Fibroblast of skin of right quadriceps (primary cell): ENCODE measurements at places on chromosomes 5 and 9.

DNA sequence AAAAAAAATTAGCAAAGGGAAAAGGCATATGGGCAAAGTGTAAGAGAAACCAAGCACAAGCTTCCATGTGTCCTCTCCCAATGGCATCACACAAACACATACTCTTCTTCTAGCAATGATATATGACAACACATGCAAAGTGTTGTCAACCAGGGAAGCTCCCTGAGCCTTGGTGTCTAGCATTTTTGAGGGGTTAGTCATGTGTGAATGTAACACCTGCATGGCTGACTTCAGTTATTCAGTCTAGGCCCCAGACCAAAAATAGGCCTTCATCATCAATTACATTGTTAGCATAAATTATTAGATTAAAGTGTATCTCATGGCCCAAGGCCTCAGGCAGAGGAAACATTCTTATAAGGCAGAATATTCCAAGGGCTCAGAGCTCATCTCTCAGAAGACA is 450.0 kb downstream of the TLE1 start:
- DNase-seq, result no peak

GRCh38 chr9:129320575-129321285 is 142.7 kb upstream of the IER5L start:
- DNase-seq, result peak; percentile 94

DNA sequence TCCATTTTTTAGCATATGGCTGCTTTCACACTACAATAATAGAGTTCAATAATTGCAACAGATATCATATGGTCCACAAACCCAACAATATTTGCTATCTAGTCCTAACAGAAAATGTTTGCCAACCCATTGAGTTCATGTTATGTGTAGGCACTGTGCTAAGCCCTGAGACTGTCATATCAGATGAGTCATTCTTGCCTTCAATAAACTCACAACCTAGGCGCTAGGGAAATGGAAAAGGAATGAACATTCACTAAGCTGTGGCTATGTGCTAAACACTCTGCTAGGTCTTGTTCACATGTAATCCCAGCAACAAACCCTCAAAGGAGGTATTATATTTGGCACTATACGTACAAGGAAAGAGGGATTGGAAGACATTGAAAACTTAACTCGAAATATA is 8.4 kb upstream of the TIMD4 start:
- no peak for DNase-seq

GRCh38 chr5:6430418-6431028 is 18.1 kb upstream of the UBE2QL1 start:
- no peak for DNase-seq

DNA sequence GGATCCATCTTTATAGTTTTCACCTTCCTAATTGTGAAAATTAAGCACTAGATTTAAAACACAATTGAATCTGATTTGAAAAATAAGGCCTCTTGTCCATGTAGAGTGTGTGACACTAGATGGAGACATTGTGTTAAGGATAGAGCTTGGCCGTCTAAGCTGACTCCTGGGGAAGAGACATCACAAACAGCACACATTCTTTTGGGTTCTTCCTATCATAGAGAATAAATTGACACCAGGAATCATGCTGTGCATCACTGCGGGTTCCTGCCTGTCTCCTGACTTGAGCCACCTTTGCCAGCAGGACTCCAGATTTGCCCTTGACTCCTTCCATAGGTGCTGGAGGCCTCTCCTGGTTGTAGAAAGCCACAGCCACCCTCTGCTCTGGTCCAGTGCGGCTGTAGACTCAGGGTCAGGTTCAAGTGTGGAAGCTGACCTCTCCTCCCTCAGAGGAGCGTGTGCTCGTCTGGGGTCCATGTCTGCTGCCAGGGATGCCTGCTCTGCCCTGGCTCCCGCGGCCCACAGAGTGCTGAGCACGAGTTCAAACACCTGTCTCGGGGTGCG is 11.2 kb downstream of the ROPN1L start:
- peak; percentile 84 for DNase-seq

- peak; percentile 34 for DNase-seq
Observed at GRCh38 chr5:171386861-171387344, 746 bp upstream of the NPM1 start.

GRCh38 chr5:14039063-14039462 is 94.6 kb upstream of the DNAH5 start:
- DNase-seq, result peak; percentile 39

DNA sequence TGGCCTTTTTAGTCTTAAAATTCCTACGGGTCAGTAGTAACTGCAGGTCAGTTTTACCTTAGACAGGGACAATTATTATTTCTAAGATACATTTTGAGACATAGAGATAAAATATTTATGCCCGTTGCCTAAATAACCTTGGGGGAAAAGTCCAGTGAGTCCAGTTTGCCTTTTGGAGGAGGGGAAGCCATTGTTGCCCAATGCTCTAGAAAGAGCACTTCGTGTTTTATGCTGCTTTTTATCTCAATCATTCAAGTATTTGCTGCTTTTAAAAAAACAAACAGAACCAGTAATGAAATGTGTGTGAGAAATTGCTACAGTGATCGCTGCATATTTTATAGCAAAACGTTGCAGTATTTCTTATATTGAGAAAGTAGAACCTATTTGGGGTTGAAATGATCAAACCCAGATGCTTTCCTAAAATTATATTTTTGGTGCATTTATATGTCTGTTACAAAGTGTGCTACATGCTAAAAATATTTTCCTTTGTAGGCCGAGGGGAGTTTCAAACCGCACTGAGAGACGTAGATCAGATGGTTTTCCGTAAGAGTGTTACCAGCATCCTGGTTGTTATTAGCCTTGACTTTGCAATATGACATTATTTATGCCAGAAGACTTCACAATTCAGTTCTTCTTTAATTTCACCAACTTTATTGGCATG is 266.8 kb downstream of the AOPEP start:
- peak; percentile 86 for DNase-seq

- no peak for DNase-seq
Observed at GRCh38 chr5:50727149-50727496, 60.7 kb downstream of the PARP8 start.

GRCh38 chr9:34139477-34140146 is 13.1 kb upstream of the DCAF12 start:
- peak; percentile 73 for DNase-seq

DNA sequence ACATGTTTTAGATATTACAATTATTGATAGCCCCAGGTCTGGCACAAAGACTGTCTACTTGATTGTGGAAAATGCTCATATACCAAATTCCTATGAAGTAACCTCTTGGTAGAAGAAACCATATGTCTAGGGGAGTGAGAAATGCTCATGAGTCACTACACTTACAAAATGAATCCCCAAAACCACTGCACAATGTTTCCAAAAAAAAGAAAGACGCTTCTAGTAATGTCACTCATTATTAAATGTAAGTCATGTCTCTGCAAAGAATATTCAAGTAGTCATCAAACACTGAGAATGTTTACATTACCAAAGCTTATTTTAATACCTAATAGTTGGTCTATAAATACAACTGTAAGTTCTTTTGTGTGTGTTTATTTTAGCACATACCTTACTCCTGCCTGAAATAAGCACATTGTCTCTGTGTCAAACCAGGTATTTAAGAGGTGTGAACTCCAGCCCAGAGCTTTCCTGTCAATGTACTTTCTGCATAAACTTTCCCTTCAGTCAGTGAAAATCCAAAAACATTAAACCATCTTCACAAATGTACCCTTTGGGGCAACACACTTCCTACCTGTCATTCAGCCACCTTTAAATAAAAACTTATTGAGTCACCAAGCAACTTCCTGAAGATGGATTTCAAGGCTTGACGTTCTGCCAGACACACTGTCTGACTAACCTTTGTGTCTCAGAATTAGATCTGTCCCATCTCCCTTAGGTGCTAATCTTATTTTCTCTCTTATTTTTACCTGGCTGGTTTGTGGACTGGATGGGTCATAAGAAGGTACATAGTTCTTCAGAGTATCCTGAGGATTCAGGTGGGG is 194.0 kb downstream of the NFIB start:
- peak; percentile 70 for DNase-seq

DNA sequence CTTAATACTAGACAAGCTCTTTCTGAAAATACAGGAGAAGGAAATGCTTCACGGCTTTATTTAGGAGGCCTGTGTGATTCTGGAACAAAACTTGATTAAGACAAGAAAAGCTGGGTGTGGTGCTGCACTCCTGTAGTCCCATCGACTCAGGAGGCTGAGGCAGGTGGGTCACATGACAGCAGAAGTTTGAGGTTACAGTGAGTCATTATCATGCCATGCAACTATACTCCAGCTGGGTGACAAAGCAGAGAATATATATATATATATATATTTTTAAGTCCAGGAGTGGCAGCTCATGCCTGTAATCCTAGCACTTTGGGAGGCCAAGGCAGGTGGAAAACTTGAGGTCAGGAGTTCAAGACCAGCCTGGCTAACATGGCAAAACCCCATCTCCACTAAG is 33.1 kb upstream of the SPIN1 start:
- DNase-seq, result no peak

DNA sequence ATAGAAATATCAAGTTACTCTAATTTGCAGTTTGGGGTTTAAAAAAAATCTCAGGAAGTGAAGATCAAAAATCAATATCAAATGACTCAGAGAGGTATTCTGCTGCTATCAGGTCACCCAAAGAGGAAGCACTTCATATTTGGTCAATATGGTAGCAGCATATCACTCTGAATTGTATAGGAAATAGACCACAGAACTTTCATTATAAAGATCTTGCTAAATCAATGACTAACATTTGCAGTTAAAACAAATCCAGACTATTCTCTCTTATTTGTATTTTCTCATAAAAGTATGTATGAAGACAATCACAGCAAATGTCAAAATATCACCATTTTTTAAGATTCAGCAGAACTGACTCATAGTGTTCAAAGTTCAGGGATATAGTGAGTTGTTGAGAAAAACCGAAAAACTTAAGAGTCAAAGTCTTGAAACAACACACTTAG is 105.8 kb upstream of the PCSK1 start:
- DNase-seq, result peak; percentile 41

DNA sequence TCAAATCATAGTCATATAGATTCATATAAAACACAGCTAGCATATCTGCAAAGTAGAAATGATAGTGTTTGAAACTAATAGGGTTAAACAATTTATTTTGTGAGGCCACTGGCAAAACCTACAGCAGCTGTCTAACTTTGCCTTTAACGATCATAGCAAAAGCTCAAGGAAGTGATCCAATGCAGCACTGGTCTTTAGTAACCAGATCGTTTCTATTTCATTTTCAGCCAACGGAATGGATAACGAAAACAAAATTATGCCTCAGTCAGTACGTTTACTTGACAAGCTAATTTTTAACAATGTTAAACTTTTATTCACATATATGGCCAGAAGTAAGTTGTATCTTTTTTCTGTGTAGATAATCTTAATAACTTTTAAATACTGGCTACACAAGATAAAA is 17.7 kb downstream of the MLLT3 start:
- no peak for DNase-seq

DNA sequence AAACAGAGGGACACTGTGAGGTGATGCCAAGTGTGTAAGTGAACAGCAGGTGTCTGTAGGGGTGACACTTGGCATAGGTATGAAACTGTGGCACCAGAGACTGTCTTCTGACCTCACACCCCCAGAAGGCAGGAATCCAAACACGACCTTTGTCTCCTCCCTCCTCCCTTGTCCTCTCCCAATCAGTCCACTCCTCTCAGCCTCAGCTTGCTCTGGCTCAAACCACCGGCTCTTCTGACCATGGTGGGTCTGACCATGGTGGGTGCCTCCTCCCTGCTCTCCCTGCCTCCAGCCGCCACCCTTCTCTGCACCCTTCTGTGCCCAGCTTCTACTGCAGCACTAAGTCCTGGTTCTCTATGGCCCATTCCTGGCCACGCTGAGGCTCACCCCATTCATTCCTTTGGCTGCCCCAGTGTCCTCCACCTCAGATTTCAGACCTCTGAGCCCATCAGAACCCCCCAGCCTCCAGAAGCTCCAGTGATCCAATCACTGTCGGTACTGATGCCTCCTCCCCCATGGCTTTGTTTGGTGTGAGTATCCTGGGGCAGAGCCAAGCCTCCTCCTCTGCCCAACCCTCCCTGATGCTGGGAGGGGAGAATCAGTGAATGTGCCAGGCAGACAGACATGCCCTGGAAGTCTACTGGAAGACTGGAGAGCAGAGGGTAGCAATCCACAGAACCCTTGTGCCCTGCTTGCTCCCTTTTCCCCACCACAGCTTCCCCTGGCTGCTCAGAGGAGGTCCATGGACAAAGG is 1.7 kb upstream of the ARID3C start:
- DNase-seq, result no peak

DNA sequence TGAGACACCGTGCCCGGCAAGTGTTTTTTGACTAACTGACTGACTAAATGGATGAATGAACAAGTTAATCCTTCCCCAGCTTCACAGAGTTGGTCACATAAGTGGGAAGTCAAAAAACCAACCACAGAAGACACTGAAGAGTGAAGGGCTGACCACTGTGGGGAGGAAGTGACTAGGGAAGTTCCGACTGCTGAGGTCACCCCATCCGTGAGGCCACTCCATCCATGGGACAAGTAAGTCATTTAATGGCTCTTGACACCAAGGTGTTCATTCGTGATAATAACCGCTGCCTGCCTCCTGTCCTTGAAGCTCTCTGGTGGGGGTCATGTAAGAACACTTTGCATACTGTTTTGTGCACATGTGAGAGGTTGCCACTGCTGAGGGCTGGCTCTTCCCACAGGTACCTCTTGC is 22.2 kb upstream of the CXCL14 start:
- no peak for DNase-seq

GRCh38 chr5:2562036-2562435 is 189.4 kb downstream of the IRX2 start:
- no peak for DNase-seq

DNA sequence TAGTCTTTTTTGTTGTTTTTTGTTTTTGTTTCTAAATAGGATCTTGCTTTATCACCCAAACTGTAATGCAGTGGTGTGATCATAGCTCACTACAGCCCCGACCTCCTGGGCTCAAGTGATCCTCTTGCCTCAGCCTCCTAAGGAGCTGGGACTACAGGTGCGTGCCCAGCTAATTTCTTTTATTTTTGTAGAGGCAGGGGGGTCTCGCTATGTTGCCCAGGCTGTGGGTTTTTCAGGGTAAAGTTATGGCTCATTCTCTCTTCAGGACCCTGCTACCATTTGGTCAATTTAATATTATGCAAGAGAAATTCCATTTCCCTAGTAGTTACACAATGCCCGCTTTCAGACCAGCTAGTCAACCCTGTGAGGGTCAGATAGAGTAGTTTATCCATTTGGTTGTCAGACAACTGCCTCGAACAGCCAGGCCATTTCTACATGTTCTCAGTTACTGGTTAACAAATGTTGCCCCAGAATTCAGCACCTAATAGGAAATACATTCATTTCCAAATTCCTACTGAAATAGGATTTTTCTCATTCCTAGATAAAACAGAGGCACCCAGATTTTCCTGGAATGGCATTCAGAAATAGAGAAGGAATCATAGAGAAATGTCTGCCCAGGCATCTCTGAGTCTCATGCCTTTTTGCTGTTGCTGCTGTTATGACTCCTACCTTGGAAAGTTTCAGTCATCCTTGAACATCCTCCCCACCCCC is 6.4 kb upstream of the GLIS3 start:
- DNase-seq, result peak; percentile 71

DNA sequence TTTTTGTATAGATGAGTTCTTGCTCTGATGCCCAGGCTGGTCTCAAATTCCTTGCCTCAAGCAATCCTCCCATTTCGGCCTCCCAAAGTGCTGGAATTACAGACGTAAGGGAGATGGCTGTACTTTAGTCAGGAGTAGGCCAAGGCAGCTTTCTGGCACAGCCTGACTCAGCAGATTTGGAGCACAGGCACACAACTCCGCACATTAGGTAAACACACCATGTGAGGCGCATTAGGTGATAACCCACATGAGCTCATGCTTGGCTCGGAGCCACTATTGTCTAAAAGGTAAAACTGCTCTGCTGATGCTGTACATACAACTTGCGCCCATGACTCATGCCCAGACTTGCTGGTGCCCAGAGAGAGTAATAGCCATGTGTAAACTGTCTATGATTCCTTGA is 1157.9 kb downstream of the TAF11L14 start:
- DNase-seq, result no peak
